HTR-8/SVneo (cell line): ENCODE measurements at places on chromosomes 3 and 15.

GRCh38 chr3:49916686-49917085 lies 12.9 kb downstream of the MON1A start:
- DNase-seq, result peak; percentile 27

DNA sequence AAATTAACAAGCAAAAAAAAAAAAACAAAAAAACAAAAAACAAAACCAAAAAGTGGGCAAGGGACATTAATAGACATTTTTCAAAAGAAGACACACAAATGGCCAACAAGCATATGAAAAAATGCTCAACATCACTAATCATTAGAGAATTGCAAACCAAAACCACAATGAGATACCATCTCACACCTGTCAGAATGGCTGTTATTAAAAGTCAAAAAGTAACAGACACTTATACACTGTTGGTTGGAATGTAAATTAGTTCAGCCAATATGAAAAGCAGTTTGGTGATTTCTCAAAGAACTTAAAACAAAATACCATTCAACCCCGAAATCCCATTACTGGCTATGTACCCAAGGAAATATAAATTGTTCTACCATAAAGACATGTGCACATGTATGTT lies 222.4 kb upstream of the CD96 start:
- DNase-seq, result no peak

- no peak for DNase-seq
Measured at GRCh38 chr15:74316141-74316540, 51.3 kb downstream of the CYP11A1 start.

GRCh38 chr15:61527836-61528580 lies 298.9 kb upstream of the RORA start:
- no peak for DNase-seq

DNA sequence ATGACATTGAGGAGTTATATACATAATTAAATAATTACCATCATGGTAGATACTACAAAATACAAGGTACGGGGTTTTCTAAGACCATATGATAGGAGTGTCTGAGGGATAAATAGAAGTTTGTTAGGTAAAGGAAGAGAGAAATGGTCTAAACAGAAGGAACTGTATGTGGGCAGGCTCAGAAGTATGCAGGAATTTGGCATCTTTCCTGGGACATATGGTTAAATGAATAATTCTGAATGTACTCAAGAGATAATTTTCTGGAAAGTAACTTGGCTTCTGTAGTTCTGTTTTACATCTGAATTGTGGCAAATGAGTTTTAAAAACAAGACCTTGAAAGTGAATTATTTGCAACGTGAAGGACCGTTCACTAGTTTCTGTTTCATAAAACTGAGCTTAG lies 17.5 kb downstream of the LMCD1 start:
- DNase-seq, result no peak

DNA sequence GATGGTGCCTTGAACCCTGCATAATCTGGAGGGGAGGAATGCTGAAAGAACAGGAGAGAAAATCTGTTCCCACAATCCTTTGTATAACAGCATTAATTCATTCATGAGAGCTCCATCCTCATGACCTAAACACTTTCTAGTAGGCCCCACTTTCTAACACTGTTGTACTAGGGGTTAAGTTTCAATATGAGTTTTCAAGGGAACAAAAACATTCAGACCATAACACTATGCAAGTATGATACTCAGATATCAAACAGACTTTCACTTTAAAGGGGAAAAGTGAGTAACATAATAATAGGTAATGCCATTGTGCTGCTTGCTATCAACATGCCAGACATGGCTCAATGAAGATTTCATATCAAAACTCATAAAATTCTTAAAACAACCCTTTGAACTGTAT lies 32.4 kb upstream of the PLSCR2 start:
- DNase-seq, result no peak

- no peak for DNase-seq
Measured at GRCh38 chr3:150710097-150710496, 6.4 kb upstream of the ERICH6 start.
